ENCODE measurements at places on chromosomes 11 and 22. TPM values are rescaled to one million over a fixed set of nuclear protein-coding genes. Genes with fewer than 3 reads are reported as not detected.

DNA sequence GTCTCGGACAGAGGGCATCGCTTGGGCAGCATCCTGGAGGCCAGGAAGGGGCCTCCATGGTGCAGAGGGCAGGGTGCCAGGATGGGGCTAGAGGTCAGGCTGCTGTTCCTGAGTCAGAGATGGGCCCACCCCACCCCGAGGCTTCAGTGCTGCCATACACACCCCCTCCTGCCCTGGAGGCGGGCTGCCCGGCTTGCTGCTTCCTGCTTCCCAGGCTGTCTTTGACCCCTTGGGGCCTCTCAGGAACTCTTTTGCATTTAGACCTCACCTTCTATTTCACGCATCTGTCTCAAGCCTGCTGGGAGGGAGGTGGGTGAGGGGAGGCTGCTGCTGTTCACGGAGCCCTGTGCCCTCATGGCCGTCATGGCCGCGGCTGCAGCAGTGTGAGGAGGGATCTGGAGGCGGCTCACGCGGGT is 6.6 kb upstream of the GRAMD4 start:
- H3K27ac ChIP-seq, result peak overlapping the region; percentile 50
- H3K36me3 ChIP-seq, result no peaks in the 10 kb centered on the region
- H3K4me3 ChIP-seq, result no peak overlapping the region
- H3K4me1 ChIP-seq, result peaks cover 50% of the 10 kb centered on the region
- no peaks in the 10 kb centered on the region for H3K27me3 ChIP-seq

The CBLIF gene
- total RNA-seq, result not detected

The CBX6 gene
- 42.6 TPM for total RNA-seq

The OR5A1 gene
- total RNA-seq, result not detected

GRCh38 chr11:69053169-69053477 is 4.4 kb downstream of the TPCN2 start:
- DNase-seq, result no peak
- H3K4me1 ChIP-seq, result peaks cover 57% of the 10 kb centered on the region
- H3K36me3 ChIP-seq, result no peaks in the 10 kb centered on the region
- peak overlapping the region; percentile 93 for H3K27ac ChIP-seq
- H3K27me3 ChIP-seq, result no peaks in the 10 kb centered on the region

The MRPL23 gene
- 96.9 TPM for total RNA-seq

DNA sequence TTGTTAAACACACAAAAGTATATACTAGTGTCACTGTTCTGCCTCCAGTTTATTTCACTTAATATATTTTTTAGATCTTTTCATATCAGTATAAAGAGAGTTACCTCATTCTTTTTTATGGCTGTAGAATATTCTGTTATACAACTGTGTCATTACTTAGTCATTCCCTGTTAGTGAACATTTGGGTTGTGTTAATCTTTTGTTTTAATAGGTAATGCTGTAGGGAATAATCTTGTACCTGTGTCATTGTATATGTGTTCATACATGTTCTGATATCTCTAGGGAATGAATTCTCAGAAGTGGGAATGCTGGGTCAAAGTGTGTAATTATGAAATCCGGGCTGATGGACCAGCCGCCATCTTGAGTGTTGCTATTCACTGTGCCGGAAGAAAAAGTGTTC is 71.4 kb downstream of the SWAP70 start:
- no peaks in the 10 kb centered on the region for H3K36me3 ChIP-seq
- no peaks in the 10 kb centered on the region for H3K27me3 ChIP-seq
- H3K4me3 ChIP-seq, result no peak overlapping the region
- DNase-seq, result no peak

DNA sequence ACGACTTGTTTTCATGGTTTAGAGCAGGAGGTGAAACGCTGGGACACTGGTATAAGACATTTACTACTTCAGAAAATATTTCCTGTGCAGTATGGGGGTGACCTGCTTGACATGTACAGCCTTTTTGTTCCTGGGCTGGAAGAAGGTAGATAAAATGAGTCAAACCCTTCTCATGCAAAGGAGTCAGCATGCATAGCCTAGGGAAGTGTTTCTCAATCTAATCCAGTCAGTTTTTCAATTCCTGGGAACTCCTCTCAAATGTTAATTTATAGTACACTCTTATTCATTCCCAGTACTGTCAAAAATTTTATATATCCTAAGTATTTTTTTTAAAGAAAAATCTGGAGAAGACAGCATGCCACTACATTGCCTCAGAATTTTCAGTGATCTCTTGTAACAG is 154.7 kb upstream of the GUCY1A2 start:
- H3K27me3 ChIP-seq, result no peaks in the 10 kb centered on the region
- no peak for DNase-seq
- no peak overlapping the region for H3K27ac ChIP-seq
- H3K4me1 ChIP-seq, result no peaks in the 10 kb centered on the region
- no peaks in the 10 kb centered on the region for H3K36me3 ChIP-seq
- no peak overlapping the region for H3K4me3 ChIP-seq

The VPREB1 gene
- not detected for total RNA-seq

DNA sequence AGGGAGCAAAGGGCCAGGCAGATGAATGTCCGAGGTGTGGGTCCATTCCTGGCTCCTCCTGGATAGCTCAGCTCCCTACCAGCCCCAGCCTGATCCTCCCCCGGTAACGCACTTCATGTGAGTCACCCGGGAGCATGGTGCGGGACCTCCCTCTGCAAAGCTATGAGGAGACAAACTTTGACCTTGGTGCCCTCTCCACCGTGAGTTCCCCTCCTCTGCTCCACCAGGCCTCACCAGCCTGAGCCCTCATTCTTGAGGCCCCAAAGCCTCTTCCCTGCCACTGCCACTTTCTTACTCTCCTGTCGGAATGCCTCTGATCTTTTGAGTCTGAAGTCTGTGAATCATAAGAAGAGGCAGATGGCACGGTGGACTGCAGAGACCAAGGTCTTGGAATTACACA is 37.4 kb upstream of the CD82 start:
- no peaks in the 10 kb centered on the region for H3K4me1 ChIP-seq
- H3K27ac ChIP-seq, result no peak overlapping the region
- no peak for DNase-seq
- H3K4me3 ChIP-seq, result no peak overlapping the region
- no peaks in the 10 kb centered on the region for H3K36me3 ChIP-seq

GRCh38 chr11:63858628-63859550 is 20.0 kb downstream of the MARK2 start:
- no peaks in the 10 kb centered on the region for H3K36me3 ChIP-seq
- no peak overlapping the region for H3K4me3 ChIP-seq
- H3K27ac ChIP-seq, result peak overlapping the region; percentile 47
- no peaks in the 10 kb centered on the region for H3K27me3 ChIP-seq
- DNase-seq, result peak; percentile 42
